ENCODE measurements at places on chromosomes 7 and 10.
A peak's percentile ranks its signal among the peaks of the same experiment; 100 is the strongest.

DNA sequence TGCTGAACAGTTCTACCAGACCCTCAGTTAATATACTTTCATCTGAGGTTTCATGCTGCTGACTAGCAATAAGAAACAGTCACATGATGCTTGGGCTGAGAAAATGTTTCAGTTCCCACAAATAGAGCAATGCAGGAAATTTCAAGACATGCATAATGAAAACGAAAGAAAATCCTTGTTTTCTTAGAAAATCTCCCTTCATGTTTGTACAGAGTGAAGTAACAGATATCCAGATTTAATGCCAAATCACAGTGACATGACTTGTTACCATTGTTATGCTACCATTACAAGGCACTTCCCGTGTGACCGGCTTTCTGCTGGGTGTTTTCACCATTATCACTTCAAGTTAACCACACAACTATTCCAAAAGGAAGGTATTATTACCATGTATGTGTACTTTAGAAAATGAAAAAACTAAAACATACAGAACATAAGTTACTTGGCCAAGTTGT is 121.7 kb downstream of the DOCK4 start:
- peak; percentile 55 for DNase-seq

GRCh38 chr7:6162331-6162620 is 110.1 kb downstream of the CYTH3 start:
- DNase-seq = no peak

GRCh38 chr10:6173203-6173602 is 29.5 kb upstream of the PFKFB3 start:
- DNase-seq = peak; percentile 45

DNA sequence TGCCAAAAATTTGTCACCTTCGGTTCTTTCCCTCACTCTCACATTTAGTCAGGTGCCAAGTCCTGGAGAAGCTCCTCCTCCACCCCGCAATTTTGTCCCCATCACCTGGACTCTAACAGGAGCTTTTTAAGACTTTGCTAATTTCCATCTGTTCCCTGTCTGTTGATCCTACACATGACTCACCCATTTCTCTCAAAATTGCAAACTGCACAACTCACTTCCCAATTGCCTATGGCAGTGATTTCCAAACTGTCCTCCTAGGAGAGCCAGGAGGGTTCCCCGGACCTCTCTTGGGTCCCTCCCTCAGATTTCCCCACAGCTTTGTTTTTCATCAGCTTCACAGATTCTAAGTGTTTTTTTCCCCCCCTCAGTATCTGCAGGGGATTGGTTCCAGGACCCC is 120.3 kb downstream of the WNT2 start:
- DNase-seq = no peak

DNA sequence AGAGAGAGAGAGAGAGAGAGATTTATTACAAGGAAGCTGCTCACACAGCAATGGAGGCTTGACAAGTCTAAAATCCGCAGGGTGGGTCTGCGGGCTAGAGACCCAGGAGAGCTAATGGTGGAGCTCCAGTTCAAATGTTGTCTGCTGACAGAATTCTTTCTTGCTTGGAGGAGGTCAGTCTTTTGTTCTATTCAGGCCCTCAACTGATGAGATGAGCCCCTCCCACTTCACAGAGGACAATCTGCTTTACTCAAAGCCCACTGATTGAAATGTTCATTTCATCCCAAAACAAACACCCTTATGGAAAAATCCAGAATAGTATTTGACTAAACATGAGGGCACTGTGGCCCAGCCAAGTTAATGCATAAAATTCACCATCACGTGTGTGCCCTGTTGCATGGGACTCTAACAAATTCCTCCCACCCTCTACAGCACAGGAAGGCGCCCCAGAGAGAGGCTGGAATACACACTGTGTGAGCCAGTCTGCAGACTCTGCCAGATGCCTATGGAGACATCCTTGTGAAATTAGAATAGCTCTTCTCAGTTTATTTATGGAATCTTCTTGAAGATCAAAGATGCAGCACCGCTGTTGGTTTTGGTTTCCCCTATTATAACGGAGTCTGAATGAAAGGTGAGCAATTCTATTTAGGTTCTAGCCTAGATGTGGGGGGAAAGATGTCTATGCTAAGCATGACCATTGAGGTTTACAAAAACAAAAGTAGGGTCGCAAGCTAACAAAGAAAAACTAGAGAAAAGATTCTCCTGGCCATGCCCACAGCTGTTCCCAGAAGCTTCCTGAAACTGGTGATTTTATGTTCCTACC is 123.0 kb upstream of the SFMBT2 start:
- no peak for DNase-seq

- DNase-seq = no peak
Observed at GRCh38 chr10:20839910-20840309, 57.2 kb downstream of the NEBL start.

- no peak for DNase-seq
Observed at GRCh38 chr10:120499883-120500282, 42.9 kb downstream of the PLPP4 start.

- DNase-seq = peak; percentile 25
Observed at GRCh38 chr10:12252882-12253546, 57.0 kb downstream of the CDC123 start.

DNA sequence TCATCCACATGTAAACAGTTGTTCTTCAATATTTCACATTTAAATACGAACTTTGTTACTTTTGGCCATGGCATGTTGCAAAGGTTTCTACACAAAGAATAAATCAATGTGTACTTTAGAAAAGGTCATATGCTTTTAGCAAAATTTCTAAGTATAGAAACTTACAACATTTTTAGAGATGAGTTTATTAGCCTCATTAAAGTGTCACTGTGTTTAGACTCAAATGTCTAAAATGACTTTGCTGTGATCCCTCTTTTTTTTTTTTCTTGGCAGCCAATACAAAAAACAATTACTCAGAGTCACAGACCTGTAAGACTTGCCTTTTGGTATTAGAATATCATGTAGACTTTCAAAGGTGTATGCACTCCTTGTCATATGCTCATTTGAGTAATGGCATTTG is 349.3 kb upstream of the KIAA1217 start:
- DNase-seq = no peak

DNA sequence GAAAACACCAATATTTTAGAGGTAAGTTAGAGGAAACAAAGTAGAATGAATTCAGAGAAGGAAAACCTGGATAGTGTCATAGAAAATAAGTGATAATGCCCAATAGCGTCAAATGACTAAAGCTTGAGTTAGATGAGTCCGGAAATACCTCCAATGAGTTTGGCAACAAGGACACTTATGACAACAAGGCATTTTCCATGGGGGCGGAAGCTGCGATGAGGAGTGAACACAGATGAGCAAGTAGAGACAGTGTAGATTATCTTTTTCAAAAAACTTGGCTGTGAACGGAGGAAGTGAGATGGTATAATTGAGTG is 383 bp upstream of the R3HCC1L start:
- DNase-seq = no peak

- no peak for DNase-seq
Observed at GRCh38 chr10:124516746-124517397, 55.2 kb downstream of the LHPP start.

DNA sequence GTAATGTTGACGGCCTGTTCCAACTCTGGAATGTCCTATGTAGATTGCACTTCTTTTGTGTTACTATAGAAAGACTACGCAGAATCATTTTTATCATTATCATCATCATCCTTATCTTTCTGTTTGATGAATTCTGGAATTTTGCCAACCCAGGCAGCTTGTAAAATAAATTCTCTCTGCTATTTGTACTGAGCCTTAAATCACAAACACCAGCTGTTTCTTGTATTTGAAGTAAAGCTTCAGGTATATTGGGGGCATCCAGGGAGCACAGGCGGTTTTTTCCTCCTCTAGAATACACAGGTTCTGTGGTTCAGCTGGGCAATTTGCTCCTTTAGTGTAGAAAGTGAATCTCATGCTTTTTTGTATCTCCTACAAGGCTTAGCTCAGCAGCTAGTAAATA is 14.9 kb upstream of the CPA5 start:
- DNase-seq = no peak

All from SK-MEL-5 (cell line).